ENCODE measurements at places on chromosomes 3 and 15.

- no peak for DNase-seq
Observed at GRCh38 chr15:79198461-79198860, 84.1 kb upstream of the ANKRD34C start.

GRCh38 chr3:100163787-100164186 lies 49.5 kb upstream of the FILIP1L start:
- DNase-seq: peak; percentile 43

DNA sequence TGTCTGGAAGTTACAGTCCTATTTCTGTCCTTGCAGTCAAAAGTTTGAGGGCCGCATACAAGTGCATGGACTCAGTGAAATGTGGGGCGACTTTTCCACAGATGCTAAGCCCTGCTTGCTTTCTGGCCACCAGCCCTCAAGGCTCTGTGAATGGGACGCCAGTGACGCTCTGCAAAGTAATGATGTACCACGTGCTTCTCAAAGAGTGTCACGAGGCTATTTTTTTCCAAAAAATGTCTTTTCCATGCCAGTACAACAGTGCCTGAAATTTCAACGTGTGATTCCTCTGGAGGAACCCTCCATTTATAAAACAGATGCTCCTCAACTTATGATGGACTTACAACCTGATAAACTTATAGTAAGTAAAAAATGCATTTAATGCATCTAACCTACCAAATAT lies 281.8 kb upstream of the CRBN start:
- DNase-seq: no peak

DNA sequence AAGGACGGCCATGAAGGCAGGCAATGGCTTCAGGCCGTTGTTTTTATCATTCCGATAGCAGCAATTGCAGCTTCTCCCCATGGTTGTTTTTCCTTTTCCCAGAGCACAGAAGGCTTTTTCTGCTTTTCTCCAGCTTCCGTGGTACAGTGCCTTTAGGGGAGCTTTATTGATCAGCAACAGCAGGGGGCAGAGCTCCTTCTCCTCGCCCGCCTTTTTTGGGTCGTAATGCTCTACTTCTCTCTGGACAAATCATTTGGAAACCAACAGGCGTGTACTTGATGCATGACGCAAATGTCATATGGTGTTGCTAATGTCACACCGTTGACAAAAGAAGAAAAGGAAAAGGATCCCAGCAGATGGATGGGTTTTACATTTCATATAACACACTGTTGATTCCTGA lies 79.7 kb upstream of the SNRK start:
- no peak for DNase-seq

- DNase-seq: no peak
Observed at GRCh38 chr3:73536952-73537351, 87.8 kb downstream of the PDZRN3 start.

- no peak for DNase-seq
Observed at GRCh38 chr3:44805960-44806359, 44.4 kb downstream of the KIF15 start.

DNA sequence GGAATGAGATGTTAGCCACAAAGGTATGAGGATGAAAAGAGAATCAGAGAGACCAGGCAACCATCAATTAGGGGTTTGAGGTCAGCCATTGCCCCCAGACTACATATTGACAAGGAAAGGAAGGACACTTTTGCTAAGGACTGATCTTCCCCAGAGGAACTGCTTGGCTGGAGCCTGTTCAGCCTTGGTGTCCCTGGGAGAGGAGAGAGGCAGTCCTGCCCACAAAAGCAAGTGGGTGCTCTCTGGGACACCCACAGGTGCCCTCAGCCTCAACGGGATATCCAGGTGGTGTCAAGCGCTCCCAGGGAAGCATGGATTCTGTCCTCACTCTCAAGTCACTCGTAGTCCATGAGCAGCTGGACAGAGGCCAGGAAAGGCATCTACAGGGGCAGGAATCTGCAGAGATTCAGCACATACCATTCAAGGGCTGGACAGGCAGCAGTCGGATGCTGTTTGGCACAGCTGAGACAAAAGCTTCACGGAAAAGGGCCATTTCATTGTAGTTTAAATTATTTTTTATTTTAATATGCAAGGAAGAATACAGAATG lies 166.2 kb downstream of the UACA start:
- DNase-seq: no peak

DNA sequence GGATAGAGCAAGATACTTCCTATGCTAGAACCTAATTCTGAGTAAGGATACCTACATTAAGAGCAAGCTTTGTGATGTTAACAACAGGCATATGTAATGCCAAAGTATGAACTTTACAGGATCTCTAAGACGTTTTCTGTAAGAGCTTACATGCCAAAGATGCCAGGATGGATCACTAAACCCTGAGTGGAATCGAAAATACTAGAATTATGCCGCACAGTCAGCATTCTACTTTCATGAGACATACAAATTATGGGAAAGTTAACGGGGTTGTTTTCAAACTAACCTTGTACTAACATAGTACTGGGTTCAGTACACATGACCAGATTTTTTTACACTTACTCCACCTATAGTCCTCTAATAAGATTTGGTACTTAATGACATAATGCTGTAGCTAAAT lies 55.1 kb downstream of the AAGAB start:
- DNase-seq: no peak

- no peak for DNase-seq
Observed at GRCh38 chr3:32869513-32870047, 51.8 kb downstream of the TRIM71 start.

GRCh38 chr3:156010829-156011228 lies 109.5 kb upstream of the KCNAB1 start:
- no peak for DNase-seq

DNA sequence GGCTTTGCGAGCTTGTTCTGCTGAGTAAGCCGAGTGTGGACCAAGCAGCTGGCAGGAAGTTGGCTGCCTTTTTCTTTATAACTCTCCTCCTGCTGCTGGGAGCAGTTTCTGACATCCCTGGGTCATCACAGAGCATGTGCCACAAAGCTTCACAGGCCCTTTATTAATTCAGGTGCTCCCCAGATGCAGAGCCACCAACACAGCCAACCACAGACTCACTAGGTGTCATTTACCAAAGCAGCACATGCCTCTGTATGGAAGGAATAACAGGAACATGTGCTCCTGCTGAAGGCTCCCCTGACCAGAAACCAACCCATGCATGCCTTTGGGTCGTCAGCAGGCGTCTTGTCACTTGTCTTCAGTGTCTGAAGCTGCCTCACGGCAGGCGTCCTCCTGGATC lies 152.5 kb downstream of the ADAMTS17 start:
- DNase-seq: no peak

DNA sequence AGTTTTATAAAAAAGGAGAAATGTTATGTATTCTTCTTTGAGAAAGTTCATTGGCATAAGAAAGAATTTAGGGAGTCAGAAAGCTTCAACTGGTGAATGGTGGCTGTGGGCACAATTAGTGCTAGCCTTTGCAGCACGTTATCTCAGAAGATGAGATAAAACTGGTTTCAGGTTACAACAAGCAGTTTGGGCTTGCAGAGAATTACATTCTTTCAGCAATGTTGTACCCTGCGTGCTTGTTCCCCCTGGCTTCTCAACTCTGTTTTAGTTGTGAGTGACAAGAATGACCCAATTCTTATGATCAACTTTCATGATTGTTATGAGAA lies 31.6 kb upstream of the ACP3 start:
- DNase-seq: no peak

DNA sequence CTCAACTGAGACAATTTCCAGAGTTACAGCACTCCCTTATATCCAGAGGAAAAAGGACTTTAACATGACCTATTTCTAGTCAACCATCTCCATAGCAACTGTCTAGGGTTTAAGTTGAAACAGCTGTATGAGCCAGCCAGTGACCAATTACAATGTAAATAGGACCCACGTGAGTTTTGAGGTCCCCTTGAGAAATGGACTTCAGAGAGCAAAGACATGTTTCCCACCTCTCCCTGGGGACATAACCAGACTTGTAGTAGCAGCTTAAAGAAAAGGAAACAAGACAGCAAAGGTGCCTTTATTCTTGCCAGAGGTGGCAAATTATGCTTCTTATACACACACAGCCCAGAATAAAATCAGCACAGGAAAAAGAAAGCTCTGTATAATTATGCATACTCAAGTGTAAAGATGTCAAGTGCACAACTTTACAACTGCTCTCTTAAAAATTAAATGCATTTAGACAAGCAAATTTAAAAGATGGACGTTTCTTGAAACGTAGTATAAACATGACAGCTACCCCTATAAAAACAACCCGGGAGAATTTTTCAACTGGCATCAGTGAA lies 40.2 kb downstream of the SUMF1 start:
- DNase-seq: peak; percentile 51

DNA sequence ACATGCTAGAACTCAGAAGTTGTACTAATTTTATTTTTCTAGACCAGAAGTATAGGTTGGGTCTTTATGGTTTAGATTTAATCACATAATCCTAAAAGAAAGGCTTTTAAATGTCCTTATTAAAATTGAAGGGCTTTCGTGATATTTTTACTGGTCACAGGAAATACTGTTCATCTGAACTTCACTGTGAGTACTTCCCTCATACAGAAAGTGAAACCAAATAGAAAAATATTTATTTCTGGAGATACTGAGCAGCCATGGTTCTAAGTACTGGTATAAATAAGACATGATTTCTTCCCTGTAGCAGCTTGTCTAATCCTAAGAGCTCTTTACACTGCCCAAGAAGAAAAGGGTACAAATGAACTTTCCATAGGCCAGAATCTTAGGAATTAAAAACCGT lies 2.0 kb downstream of the SNRK start:
- peak; percentile 15 for DNase-seq

GRCh38 chr3:70607469-70607868 lies 295.0 kb upstream of the MDFIC2 start:
- no peak for DNase-seq

DNA sequence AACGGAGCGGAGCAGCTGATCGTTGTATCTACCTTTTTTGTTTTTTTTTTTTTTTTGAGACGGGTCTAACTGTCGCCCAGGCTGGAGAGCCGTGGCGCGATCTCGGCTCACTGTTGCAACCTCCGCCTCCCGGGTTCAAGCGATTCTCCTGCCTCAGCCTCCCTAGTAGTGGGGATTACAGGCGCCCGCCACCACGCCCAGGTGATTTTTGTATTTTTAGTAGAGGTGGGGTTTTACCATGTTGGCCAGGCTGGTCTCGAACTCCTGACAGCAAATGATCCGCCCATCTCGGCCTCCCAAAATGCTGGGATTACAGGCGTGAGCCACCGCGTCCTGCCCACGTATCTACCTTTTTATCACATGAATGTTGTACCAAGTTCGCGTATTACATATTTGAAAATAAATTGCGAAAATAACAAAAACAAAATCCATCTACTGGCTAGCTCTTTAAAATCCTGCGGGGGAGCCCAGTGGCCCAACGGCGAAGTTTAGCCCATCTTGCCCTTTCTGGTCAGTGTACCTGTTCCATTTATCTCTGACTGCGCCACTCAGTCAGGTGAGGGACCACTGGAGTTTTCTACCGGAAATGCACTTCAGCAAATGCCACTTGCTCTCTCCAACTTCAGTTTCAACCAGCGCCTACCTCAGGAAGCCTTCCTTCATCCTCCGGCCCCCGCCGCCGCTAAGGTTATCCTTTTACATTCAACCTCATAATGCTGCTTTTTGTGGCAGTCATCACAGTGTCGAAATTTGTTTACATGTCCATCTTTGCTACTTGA lies 1.2 kb upstream of the EIF3J start:
- DNase-seq: no peak

Data from muscle of arm (tissue), 14 donors.